ENCODE measurements at places on chromosomes 11 and 22.

GRCh38 chr11:31509051-31509428 is 382 bp downstream of the IMMP1L start:
- DNase-seq = no peak

- no peak for DNase-seq
These were observed 90.4 kb downstream of the WT1 start for GRCh38 chr11:32344946-32345345.

GRCh38 chr11:126135235-126136176 is 72.8 kb upstream of the CDON start:
- DNase-seq = no peak

DNA sequence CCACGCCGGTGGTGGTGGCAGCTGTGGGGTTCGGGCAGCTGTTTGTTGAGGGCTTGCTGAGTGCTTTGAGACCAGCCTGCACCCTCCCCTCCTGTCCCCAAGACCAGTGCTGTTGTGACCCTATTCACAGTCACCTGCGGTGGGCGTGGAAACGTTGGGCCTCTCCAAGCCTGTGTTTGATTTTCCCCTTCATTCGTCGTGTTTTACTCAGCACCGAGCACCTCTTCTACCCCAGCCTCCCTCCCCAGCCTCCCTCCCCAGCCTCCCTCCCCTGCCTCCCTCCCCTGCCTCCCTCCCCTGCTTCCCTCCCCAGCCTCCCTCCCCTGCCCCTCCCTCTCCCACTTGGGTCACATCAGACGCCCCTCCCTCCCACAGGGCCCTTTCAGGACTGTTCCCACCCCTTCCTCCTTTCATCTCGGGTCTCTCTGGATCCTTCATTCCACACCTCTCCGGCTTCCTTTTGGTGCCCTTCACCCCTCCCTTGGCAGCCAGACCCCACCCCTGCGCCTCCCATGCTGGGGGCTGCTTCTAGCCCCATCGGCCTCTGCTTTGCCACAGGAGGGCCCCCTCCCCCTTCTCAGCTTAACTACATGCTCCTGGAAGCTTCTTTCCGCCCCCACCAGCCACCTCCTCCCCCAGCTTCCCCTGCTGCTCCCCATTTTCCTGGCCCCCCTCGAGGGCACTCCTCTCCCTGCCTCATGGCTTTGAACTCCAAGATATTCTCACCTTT is 14.8 kb downstream of the FRMD8 start:
- DNase-seq = no peak

- no peak for DNase-seq
These were observed 41.5 kb upstream of the PPARA start for GRCh38 chr22:46108564-46109473.

Measured in stimulated activated CD8-positive, alpha-beta memory T cell treated with anti-CD3 and anti-CD28 coated beads, Interleukin-7, amount 100 ng/mL, for 1 hour (primary cell).